ENCODE measurements at places on chromosomes 4 and X.

- DNase-seq = peak; percentile 33
These were observed 608 bp downstream of the RAPGEF2 start for GRCh38 chr4:159103384-159103990.

- DNase-seq = no peak
These were observed 233.3 kb downstream of the AR start for GRCh38 chrX:67777148-67777547.

- DNase-seq = peak; percentile 78
These were observed 108.3 kb downstream of the QRFPR start for GRCh38 chr4:121272526-121272925.

- DNase-seq = no peak
These were observed 27.8 kb downstream of the PDLIM5 start for GRCh38 chr4:94479358-94480141.

DNA sequence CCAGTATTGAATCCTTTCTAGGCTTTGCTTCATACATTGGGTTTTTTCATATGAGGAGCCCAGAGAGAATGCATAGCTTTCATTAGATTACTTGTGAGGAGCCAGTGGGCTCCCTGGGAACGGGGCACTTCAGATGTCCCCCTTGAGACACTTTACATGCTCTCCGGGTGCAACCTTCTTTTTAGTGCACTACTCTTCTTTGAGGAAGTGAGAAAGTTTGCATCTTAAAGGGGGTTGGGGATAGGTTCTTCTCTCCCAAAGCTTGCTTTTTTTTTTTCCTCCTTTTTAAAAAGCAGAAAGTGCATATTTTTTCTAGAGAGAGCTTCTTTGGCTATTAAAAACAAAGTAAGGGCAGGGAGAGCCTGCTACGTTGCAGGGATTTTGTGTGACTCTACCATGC lies 4.3 kb downstream of the HADH start:
- no peak for DNase-seq

DNA sequence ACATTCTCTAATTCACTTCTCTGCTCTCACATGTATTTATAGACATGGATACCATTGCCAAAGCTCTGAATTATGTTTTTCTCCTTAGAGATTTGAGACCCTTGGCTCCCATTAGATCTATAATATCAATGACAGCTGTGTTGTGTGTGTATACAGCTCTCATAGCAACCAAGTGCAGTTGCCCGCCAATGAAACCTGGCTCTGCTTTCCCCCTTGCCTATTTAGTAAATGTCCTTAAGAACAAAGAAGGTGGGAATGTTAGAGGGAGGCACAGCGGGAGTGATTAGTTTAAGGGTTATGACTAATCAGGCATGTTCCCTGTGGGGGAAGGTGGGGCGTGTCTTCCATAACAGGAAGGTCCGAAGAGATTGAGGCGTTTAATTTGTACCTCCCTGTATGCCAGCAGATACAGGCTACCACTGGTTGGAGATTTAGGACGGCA lies 100.5 kb upstream of the TBC1D9 start:
- DNase-seq = peak; percentile 57

GRCh38 chrX:112753116-112753515 lies 73.4 kb upstream of the LHFPL1 start:
- peak; percentile 61 for DNase-seq

DNA sequence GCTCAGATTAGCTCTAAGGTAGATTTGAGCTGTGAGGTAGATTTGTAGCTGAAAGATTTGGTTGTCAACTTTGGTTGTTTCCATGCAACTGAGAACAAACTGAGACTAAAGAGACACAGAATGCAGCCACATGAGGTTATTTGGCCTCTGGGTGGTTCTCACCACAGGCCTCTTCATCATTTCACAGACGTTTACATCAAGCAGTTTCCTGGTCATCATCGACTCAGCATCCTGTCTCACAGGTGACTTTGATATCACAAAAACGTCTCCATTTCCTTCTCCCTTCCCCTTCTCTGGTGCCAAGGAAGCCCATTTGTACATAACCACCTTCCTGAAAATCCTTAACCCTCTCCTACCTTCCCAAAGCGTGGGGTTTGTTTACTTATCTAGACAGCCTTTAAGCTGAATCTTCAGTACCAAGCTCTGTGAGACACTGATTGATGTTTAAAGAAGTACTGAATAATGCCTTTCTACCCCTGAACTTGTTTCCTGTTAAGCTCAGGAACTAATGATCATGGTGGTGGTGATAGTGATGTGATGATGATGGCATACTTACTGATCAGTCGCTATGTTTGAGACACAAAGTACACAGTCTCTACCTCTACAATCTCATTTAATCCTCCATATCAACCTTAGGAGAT lies 81.9 kb downstream of the FAM114A1 start:
- peak; percentile 55 for DNase-seq

- DNase-seq = no peak
These were observed 12.8 kb upstream of the STBD1 start for GRCh38 chr4:76293772-76294171.

DNA sequence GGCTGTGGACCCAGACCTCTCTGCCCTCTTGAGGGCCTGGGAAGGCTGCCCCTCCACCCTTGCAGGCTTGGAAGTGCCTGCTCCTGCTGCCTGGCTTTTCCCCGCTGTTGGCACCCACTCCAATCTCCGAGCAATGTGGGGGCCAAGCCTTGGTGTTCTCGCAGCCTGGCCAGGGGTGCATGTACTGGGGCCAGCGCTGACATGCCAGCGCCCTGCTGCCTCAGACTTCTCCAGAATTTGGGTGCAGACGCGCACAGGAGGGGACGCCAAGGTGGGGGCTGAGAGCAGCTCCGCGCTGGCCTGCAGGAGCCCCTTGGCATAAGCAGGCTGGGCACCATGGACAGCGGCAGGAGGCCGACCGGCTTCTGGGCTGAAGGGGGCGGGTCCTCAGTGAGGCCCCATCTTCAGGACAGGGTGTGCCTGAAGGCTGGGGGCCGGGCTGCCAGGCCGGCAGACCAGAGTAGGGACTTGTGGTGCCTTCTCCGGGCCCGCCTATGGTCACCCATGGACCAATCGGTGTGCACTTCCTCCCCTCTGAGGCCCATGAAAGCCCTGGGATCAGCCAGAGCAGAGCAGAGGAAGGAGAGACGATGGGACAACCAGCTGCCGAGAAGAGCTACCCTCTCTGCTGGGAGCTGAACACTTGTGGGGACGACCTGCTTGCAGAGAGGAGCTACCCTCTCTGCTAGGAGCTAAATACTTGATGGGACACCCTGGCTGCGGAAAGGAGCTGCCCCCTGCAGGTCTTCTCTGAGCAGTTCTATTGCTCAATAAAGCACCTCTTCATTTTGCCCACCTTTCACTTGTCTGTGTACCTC lies 118.3 kb downstream of the DNAAF6 start:
- DNase-seq = peak; percentile 3

- no peak for DNase-seq
These were observed 9.5 kb upstream of the NOX1 start for GRCh38 chrX:100883654-100884053.

DNA sequence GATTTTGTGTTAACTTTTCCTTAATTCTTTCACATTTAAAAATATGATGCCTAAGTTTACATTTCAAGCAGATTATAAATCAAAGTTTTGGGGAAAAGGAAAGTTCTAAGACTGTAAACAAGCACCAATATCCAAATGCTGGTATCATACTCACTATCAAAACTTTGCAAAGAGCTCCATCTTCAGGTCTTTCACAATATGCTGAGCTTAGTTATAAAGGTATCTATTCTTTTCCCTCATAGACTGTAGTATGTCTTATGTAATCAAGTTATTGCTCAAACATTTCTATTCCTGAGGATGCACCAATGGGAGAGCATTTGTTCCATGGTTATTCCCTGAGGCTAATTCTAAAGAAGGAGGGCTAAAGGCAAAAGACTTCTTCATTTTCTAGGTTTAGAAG lies 207.9 kb upstream of the FAM241A start:
- peak; percentile 57 for DNase-seq

- DNase-seq = peak; percentile 6
These were observed 434 bp upstream of the TMEM255A start for GRCh38 chrX:120311727-120312063.

GRCh38 chrX:110175146-110175545 lies 142.7 kb downstream of the AMMECR1 start:
- DNase-seq = no peak

DNA sequence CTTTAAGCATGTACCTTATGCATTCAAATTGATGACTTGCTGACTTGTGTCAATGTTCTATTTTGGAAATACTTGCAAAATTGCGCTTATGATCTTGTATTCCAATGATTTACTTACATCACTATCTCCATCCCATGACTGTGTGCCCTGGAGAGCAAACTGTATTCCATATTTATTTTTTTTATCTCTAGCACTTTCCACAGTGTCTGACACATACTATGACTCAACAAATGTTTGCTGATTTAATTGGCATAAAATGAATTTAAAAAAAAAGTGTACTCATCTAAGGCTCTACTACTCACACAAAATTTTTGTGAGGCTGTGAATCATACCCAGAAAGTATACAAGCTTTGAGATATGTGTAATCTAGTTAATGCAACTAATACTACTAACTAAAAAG lies 1066.8 kb upstream of the ADGRL3 start:
- peak; percentile 50 for DNase-seq

DNA sequence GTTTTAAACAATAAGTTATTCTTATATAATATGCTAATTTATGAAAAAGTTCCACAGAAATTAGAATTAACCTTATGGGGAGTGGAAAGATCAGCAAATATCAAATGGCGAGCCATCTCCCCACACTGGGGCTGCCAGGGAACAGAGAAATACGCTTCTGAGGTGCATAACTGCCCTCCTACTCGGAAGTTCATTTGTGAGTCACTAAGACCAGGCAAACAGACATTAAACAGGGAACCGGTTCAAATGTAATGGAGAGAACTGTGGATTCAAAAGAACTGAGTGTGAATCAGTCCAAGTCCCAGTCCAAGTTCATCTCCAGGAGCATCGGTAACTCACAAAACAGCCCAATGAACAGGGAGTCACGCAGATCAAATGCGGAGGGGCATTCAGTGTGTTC lies 11.4 kb upstream of the S100G start:
- no peak for DNase-seq

DNA sequence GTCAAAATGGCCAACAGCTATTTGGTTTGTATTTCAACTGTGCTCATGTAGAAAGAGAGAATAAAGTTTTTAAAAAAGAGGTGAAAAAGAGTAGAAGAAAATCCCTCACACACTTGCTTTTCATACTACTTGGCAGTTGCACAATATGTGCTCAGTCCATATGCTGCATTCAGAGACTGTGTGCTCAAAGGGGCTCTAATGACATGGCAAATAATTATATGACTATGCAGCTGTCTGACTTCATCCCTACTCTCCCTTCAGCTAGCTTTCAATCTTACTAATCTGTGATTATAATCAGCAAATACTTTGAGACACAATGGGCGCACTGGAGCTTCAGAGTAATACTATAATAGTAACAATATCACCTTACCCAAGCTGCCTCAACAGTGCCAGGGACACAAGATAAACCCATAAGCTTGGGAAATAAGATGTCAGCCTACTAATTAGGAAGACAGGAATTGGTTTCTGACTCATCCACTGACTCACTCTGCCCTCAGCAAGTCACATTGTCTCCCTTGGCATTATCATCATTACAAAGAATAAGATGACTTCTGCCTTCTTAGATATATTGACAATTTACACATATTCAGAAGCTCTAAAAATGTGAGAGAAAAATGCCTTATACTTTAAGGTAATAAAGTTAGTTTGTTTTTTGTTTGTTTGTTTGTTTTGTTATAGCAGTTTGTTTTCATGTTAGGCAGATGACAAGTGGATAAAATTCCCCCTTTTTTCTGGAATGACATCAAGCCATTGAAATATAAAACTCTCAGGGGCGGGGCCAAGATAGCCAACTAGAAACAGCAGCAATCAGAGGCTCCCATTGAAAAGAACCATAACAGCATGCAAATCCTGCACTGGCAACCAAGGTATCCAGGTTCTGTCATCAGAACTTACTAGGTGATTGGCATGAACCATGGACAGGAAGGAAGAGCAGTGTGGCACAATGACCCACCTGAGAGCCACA lies 311.6 kb downstream of the FAM133A start:
- DNase-seq = no peak
